ENCODE measurements at places on chromosomes 16 and 17.

- DNase-seq = no peak
Observed at GRCh38 chr17:42281571-42282096, 5.4 kb upstream of the STAT5B start.

- DNase-seq = no peak
Observed at GRCh38 chr16:85674828-85675227, 13.9 kb downstream of the GINS2 start.

DNA sequence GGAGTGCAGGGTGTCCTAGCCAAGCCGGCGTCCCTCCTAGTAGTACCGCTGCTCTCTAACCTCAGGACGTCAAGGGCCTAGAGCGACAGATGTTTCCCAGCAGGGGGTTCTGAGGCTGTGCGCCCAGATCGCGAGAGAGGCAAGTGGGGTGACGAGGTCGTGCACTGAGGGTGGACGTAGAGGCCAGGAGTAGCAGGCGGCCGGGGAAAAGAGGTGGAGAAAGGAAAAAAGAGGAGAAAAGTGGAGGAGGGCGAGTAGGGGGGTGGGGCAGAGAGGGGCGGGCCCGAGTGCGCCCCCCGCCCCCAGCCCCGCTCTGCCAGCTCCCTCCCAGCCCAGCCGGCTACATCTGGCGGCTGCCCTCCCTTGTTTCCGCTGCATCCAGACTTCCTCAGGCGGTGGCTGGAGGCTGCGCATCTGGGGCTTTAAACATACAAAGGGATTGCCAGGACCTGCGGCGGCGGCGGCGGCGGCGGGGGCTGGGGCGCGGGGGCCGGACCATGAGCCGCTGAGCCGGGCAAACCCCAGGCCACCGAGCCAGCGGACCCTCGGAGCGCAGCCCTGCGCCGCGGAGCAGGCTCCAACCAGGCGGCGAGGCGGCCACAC, at the start of gene MMP2:
Gene MMP2 (plus strand): TSS at position 372 of the 603 bp plus-strand sequence. CDS start 282 bp downstream, outside the sequence.
- no peak for DNase-seq

- no peak for DNase-seq
Observed at GRCh38 chr17:2906901-2907300, 110.7 kb downstream of the RAP1GAP2 start.

- DNase-seq = peak; percentile 79
Observed at GRCh38 chr16:48081656-48082055, 74.1 kb downstream of the ABCC12 start.

- DNase-seq = no peak
Observed at GRCh38 chr16:25110387-25110947, 1.1 kb upstream of the LCMT1 start.

DNA sequence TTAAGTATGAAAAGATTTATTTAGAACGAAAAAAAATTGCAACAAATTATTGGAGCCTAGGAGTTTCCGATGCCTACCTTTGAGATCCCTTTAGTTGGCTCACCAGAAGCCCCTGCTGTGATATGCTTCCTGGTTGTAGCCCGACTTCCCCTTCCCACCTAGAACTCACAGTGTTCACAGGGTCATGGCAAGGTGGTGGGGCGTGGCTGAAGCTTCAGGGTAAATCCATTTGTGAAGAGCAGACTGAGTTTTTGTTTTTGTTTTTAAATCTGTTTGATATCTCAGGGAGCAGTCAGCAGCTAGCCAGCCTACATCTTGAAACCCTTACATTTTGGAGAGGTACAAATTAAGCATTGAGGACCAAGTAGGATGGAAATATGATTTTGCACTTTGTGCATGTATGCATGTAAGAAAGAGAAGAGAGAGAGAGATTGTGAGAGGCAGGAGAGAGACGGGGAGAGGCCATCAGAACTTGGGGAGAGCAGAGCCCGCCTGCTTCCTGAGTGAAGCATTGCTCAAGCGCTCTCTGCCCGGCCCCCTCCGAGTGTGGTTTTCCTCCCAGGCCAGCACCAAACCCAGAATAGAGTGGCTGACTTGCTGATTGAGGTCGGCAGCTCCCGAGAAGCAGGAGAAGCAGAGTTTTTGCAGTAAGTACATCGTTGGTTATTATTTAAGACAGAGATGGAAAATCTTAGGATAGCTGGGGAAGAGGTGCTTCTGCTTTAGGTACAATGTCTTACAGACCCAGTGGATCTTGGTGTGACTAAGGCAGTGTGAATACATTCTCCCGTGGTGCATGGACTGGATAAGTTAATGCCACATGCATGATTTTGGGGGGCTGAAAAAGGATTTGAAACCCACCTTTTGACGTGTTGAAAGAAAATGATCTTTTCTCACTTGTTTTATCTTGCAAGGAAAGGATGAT, 64.2 kb downstream of the SPECC1 start:
- no peak for DNase-seq

GRCh38 chr16:27932542-27933135, 130.9 kb downstream of the GSG1L start:
- no peak for DNase-seq

GRCh38 chr17:72942579-72942978, 149.9 kb downstream of the SLC39A11 start:
- no peak for DNase-seq

GRCh38 chr17:69714669-69715068, 300.2 kb downstream of the MAP2K6 start:
- DNase-seq = no peak

GRCh38 chr17:59284317-59284716, 47.1 kb upstream of the YPEL2 start:
- DNase-seq = no peak

DNA sequence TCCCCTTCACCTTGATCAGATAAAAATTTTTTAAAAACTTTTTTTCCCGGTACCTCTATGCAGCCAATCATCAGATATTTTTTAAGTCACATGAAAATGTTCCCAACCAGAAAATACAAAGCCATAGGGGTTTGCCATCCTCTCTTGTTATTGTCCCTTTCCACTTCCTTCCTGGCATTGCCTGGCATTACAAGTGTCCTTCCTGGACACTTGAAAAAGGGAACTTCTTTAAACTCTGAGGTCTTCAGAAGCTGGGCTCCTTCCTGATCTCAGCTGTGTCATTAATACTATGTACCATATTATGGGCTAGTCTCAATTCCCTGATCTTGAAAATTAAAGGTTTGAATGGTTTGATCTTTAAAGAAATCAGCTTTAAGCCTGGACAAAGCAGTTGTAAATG, 64.9 kb downstream of the TEX14 start:
- DNase-seq = no peak

DNA sequence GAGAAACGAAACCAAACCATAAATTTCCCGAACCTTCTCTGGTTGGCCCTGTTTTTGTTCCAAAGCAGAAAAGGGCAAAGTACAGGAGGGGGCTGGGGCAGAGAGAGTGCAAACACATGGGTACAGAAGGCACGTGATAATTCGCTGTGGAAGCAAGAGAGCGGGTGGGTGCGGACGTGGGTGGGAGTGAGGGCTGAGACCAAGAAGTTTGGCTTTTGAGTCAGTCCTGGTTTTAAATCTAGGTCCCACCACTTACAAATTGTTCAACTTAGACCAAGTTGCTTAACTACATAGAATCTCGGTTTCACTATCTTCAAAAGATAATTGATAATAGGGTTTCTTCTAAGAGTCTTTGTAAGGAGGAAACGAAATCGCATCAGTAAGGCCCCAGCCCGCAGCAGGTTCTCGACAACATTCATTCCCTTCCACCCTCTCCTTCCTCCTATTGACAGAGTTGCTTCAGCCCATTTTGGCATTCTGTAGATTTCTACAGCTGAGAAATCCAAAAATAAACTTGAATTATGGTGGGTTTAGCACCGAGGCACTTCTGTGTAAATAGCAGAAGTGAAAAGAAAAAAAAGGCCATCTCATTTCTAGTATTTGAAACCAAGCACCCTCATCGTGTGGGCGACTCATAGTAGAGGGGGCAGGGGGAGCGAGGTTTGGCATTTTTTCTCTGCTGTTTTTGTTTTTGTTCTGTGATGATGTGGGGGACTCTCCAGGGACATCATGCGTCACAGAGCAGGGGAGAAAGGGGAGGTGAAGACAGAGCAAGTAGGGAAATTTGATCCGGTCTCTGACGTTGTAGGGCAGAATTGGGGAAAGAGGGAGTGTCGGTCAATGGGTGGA, 33.6 kb upstream of the CCR7 start:
- no peak for DNase-seq

DNA sequence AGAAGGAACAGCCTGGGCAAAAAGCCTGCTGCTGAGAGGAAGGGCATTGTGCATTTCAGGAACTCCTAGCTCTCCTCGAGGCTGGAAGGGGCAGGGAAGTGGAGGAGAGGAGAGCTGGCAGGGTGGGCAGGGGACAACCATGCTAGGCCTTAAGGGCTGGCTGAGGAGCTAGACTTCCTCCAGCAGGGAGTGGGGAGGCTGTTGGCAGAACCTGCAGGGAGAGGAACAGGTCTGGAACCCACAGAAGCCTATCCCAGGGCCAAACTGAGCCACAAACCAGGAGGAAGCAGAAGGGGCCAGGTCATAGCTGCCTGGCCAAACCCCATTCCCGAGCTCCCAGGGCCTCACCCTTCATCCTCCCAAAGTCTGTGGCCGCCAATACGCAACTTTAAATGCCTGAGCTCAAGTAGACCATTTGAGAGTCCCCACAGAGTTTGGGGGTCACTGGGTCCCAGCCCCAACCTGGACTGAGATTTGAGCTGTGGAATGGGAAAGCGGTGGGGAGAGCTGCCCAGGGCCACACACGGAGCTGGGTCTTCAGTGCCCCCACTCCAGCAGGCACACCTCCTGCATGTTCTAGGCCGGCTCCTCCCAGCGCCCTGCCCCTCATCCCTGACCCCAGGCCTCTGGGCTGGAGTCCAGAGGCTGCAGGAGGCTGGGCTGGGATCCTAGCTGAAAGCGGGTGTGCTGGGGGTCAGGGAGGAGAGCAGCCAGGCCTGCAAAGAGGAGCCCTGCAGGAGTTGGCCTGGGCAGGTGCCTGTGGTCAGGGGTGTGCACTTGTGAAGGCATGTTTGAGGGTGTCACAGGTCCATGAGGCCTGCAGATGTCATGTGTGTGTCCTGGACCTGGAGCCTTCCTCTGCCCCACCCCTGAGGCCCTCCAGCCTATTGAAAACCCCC, 4.5 kb downstream of the CDH5 start:
- no peak for DNase-seq

- DNase-seq = peak; percentile 66
Observed at GRCh38 chr17:75896415-75897159, at the start of gene TRIM65. Gene TRIM65, minus strand, starts transcription at chr17:75896951. Its CDS starts 14 bp downstream, at chr17:75896937.

- DNase-seq = peak; percentile 98
Observed at GRCh38 chr16:70715055-70715858, 29.4 kb upstream of the MTSS2 start.

- DNase-seq = peak; percentile 73
Observed at GRCh38 chr16:48862087-48862532, 252.1 kb upstream of the N4BP1 start.

GRCh38 chr16:6946802-6947201, 385.8 kb upstream of the RBFOX1 start:
- DNase-seq = no peak

DNA sequence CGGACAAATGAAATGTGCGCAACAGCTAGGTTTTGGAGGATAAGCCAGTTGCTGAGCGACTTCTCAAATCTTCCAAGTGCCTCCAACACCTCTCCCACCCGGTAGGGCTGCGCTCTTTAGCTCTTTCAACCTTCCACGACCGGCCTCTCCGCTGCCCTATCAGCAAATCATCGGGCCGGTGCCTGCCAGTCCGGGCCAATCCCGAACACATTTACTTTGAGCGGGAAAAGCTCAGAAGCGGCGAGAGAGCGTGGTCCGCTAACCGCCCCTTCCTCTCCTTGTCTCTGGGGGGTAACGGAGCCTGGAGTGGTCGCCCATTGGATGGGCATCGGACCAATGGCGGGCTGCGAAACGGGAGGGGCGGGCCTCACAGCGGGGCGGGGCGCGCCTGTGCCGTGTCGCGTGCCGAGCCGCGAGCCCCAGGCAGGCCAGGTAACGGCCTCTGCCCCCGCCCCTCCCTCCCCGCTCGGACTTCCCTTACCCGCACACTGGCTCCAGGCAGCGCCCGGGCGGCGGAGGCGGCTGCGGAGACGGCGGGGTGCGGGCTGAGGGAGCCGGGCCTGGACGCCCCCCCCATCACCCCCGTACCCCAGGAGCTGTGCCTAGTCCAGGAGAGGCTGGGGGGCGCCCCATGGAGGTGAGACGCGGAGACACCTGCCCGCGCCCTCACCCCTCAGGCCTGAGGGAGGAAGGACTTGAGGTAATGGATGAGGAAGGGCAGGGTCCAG, at the start of gene MEIOC:
Gene MEIOC (plus strand): TSS at position 486 of the 728 bp plus-strand sequence. CDS start 146 bp downstream, at position 632.
- no peak for DNase-seq

DNA sequence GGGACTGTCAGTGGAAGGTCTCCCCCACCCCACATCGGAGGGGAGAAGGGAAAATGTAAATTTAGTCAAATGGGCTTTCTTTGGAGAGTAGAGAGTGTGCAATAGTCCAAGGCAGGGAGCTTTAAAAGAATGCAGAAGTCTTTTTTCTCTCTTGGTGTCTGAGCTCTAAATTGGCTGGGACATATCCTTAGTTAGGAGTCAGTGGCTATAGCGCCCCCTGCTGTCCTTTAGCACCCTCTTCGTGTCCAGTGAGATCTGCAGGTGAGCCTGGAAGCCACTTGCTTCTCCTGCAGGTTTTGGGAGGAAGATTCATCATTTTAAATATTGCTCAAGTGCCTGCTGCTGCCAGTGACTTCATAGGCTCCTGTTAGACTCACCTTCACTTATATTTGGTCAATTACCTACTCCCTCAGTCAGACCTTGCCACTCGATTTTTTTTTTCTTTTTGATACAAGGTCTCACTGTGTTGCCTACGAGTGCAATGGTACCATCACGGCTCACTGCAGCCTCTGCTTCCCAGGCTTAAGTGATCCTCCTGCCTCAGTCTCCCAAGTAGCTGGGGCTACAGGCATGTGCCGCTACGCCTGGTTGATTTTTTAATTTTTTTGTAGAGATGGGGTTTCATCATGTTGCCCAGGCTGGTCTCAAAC, 174.8 kb downstream of the PRKCB start:
- DNase-seq = peak; percentile 39

- no peak for DNase-seq
Observed at GRCh38 chr16:89388536-89388935, 101.8 kb downstream of the ANKRD11 start.

- DNase-seq = no peak
Observed at GRCh38 chr16:67750466-67750865, 31.4 kb upstream of the GFOD2 start.

DNA sequence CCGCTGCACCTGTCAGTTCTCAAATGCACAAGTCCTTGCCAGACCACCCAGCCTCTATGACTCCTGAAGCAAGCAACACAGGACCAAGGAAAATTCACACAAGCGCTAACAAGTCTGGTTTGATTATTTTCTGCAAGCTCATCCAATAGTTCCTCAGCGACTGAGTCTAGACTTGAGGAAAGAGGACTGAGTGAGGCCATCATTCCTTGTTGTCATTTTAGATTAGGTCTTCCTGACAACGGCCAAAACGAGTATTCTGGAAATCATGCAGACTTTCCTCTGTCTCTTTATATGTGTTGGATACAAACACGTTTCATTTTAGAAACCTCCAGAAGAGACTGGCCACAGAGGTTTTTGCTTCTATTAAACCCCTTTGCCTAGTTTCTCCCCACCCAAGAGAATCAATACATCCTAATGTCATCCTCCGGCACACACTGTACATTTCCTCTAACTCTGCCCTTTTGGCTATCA, 561 bp downstream of the CCDC47 start:
- DNase-seq = no peak

- DNase-seq = no peak
Observed at GRCh38 chr16:64445649-64446048, 676.2 kb downstream of the CDH11 start.

All from GM04504 (cell line).